ENCODE measurements at places on chromosomes 2 and 18.

- no peak for DNase-seq
Measured at GRCh38 chr18:31647127-31647753, 37.1 kb downstream of the B4GALT6 start.

- DNase-seq, result no peak
Measured at GRCh38 chr18:37712776-37713175, 147.2 kb upstream of the CELF4 start.

DNA sequence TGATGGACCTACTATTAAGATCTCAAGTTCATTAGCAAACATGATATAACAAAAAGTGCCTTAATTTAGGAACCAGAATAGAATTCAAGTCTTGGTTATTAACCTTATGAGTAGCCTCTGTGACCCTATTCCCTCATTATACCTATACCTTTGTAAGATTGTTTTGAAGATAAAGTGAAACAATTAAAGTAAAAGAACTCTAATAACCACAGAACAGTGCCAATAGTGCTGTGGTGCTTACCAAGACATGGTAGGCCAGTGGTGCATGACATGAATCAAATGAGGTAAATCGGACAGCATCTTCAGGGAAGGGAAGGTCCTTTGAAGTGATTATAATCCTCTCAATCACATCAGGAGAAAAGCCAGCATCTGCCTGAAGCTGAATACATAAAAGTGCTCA, 36.4 kb downstream of the METTL4 start:
- no peak for DNase-seq

GRCh38 chr2:47309472-47309951, 93.4 kb upstream of the MSH2 start:
- no peak for DNase-seq

GRCh38 chr2:204892506-204893255, 347.4 kb downstream of the PARD3B start:
- DNase-seq, result no peak

- no peak for DNase-seq
Measured at GRCh38 chr2:205906419-205906818, 179.6 kb downstream of the INO80D start.

- DNase-seq, result no peak
Measured at GRCh38 chr18:29084120-29084519, 907.2 kb upstream of the CDH2 start.

DNA sequence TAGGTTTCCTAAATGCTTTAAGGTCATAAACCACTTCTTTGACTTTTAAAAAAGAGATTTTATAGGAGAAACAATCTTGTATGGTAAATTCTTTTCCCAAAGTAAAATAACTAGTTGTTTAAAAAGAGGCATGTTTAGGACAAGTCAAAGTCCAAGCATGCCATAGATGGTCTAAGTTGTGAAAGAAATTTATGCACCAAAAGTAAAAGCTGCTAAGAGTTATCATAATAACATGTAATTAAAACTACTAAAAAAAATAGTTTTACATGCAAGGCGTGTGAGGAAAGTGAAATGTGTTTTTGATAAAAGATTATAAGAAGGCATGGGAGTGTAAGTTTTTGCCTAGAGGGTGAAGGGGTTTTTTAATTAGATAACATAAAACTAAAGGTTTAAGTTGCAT, 22.5 kb downstream of the FAM210A start:
- DNase-seq, result no peak

DNA sequence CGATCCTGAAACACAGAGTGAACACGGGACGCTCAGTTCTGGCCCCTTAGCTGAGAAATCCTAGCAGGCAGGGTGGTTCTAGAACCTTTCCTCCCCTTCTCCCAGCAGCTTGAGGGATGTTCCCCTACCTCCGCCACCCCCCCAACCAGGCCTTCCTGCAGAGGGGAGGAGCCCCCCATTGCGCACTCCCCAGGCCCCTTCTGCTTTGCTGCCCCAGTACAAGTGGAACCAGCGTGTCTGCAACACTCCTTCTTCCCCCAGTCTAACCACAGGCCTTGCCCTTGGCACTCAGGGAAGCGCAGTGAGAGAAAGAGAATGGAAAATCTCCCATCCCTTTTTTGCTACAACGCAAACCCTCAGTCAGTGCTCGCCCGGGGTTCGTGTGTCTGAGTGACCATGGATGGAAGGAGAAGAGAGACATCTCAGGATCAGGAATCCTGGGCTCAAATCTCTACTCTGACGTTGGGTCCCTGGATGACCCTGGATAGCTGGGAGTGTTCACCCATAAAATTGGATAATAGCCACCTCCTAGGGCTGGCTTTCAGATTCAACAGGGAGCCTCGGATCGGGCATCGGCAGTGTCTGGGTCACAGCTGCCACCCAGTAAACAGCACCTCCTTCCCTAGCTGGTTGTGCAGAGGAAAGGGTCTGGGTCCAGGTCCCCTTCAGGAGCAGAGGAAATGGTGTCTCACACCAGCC, 3.7 kb downstream of the NPPC start:
- no peak for DNase-seq

DNA sequence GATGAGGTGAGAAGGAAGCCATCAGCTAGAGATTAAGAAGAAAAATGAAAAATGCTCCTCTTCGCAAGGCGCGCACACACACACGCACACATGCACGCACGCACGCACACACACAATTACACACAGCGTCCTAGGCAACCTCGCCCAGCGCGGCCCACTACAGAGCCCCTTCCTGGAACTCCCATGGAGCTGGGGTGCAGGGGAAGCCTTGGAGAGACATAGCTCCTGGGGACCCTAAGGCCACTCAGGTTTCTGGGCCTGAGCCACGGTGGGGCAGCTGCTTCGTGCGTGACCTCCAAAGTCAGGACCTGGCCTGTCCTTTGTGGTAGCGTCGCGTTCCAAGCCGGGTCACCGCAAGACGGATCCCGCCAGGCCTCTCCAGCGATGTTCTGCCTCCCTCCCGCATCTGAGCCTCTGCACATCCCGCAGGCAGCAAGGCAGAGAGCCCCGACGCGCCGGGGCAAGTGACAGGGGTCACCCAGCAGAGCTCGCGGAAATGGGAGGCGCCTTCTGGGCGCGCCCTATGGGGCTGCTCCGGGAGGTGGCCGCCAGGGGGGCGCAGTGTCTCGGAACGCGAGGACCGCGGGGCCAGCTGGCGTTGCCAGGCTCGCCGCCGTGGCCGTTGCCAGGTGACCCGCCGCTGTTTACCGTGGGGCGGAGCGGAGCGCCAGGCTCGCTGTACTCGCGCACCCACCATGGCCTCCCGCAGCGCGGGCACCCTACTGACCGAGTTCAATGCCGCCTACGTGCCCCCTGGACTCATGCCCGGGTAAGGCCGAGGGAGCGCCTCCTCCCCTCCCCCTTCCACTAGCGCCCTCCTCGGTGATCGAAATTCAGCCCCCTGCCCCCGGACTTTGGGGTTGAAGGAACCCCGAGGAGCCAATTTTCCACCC, 79.0 kb downstream of the CIB4 start:
- DNase-seq, result no peak

GRCh38 chr2:241168366-241168765, 18.1 kb downstream of the PPP1R7 start:
- DNase-seq, result no peak

GRCh38 chr2:63665846-63666475, 77.2 kb downstream of the MDH1 start:
- no peak for DNase-seq

DNA sequence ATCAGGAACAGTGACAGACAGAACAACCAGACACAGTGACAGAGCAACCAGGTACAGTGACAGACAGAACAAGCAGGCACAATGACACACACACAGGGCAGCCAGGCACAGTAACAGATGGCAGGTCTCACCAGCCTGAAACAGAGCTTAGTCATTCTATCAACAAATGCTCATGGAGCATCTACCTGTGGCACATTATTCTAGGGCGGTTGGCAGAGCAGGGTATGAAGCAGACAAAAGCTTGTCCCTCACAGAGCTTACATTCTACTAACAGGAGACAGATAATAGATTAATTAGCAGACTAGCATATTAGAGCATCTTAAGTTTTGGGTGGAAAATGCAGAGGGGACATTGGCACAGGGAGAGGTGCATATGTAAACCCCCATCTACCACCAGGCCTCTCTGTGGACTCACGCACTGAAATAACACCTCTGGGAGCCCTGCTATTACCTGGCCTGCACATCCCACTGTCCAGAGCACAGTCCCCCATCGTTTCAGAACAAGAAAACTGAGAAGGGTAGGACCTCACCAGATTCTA, 64.1 kb upstream of the RAB6C start:
- no peak for DNase-seq

DNA sequence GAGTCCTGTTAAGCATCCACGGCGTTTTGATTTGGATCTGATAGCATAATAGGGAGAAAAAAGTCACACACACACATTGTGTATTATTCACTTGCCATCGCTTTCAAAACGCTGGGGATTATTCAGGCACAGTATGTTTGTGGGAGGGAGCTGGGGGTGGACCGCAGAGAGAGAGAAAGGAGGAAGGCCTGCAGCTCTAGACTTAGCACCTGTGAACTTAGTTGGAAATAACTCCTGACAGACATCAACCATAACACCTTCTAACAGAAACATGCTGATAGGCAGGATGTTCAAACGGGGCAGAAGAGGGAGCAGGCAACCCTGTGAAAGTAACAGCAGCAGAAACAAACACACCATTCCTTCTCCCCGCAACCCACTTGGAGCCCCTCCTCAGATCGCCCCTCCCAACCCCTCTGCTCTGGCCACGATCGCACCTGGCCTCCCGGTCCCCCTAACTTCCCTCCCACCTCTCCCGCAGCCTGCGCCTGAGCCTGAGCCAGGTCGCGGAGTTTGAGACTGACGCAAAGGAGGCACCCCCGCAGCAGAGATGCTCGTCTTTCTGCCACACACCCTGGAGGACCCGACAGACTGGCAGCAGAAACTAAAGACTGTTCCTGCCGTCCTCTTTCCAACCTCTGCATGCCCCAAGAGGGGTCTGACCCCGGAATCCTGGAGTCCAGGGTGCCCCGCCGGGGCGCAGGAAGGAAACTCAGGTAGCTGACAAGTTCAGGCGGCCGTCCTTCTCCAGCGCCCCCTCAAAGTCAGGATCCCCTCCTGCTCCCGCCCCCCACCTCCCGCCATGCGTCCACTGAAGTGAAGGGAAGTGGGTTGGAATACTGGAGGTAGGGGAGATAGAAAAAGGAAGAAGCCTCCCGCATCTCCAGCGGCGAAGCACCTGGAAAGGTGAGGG, 738 bp downstream of the CHST9 start:
- DNase-seq, result no peak

DNA sequence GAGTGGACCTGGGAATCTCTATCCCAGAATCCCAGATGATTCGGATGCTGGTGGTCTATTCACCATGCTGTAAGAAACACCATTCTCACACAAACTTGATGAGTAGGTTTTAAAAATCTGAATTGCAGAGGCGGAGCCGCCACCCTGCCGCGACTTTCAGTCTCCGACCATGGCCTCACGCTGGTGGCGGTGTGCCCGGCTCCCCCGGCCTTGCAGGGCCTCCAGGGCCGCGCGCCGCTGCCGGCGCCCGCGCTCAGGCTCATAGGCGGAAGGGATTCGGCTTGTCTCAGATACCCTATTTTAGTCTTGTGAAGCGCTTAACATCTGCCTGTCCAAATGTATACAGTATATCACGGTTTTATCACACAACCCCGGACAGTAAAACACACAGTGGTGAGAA, 2.6 kb upstream of the PPM1B start:
- DNase-seq, result no peak

DNA sequence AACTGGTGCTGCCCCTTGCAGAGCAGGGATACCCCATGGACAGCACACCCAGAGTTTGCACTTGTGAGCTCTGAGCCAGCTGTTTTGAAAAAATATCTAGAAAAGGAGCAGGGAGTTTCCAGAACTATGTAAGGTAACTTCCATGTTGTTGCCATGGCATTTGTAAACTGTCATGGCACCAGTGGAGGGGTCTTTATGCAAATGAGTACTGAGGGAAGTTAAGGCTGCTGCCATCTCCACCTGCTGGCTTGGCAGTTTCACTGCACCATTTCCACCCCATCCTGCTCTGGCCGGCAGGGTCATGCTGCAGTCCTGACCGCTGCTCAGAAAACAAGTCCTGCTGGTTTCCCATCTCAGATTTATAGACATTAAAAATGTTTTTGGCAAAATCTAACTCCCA, 52.3 kb upstream of the SNTG2 start:
- DNase-seq, result peak; percentile 18

DNA sequence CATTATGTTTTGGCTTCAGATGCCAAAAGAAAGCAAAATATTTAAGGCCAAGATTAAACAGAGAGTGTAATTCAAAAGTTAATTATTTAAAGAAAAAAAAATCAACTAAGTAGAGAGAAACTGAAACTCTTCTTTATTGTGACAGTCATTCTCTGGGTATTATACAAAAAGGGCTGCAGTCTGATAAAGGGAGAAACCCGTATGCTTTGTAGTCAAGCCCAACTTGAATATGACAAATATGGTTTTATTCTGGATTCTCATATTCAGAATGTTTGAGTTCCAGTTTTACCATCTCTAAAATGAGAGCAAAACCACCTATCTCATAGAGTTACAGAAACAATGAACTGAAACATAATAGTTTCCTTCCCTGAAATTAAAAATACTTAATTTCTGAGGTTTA, 8.2 kb downstream of the CDH2 start:
- DNase-seq, result no peak

DNA sequence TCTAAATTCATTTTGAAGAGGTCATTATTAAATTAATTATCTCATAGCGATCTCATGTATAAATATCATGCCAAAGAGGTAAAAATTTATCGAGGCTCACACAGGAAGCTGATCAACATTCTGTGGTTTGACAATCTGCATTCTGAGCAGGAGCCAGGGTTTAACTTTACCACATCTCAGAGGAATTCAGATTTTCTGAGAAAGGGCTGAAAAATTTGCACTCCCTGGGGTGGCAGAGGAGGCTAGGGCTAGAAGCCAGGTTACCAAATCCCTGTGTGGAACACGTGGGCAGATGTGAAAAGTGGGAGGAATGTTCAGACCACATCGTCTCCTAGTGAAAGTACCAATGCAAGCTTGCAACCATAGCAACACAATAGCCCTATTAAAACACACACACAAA, 63.5 kb upstream of the CTLA4 start:
- DNase-seq, result no peak

Data from neural crest cell (in vitro differentiated cells).